Esophagus squamous epithelium (tissue), 5 donors: ENCODE measurements at places on chromosomes 13 and 19.

- no peak for DNase-seq
Observed at GRCh38 chr19:47006496-47006895, 13.1 kb upstream of the NPAS1 start.

GRCh38 chr13:73106513-73107178 lies 47.8 kb downstream of the KLF5 start:
- DNase-seq, result no peak

DNA sequence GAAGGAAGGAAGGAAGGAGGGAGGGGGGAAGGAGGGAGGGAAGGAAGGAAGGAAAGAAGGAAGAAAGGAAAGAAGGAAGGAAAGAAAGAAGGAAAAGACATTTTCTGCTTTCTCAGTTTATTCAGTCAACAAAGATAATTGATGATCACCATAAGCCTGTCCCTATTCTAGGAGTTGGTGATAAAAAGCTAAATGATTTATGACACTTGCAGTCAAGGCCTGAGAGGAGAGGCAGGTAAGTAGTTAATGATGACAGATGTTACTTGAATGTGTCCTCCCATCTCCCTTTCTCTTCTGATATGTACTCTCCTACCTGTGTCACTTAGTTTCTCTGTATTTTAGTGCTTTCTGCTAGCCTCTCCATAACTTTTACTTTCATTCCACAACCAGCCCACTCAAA lies 141.3 kb downstream of the SLITRK6 start:
- DNase-seq, result no peak

- no peak for DNase-seq
Observed at GRCh38 chr13:111249637-111250360, 70.6 kb upstream of the TEX29 start.

GRCh38 chr13:51154029-51154555 lies 43.0 kb upstream of the C13orf42 start:
- DNase-seq, result no peak

DNA sequence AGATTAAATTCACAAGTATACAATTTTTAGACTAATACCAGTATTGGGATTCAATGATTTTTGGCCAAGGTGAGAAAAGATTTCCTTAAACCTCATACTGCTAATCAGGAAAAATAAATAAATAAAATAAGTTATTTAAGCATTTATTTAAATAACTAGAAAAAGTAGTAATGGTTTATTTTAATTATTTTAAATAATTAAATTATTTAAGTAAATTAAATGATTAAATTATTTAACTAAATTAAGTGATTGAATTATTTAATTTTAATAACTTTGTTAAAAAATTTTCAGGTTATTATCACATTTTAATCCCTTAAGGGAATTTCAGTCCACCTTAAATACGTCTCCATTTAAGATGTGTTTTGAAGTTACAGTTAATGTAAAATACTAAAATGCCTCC lies 1831.5 kb upstream of the MIR17HG start:
- no peak for DNase-seq

DNA sequence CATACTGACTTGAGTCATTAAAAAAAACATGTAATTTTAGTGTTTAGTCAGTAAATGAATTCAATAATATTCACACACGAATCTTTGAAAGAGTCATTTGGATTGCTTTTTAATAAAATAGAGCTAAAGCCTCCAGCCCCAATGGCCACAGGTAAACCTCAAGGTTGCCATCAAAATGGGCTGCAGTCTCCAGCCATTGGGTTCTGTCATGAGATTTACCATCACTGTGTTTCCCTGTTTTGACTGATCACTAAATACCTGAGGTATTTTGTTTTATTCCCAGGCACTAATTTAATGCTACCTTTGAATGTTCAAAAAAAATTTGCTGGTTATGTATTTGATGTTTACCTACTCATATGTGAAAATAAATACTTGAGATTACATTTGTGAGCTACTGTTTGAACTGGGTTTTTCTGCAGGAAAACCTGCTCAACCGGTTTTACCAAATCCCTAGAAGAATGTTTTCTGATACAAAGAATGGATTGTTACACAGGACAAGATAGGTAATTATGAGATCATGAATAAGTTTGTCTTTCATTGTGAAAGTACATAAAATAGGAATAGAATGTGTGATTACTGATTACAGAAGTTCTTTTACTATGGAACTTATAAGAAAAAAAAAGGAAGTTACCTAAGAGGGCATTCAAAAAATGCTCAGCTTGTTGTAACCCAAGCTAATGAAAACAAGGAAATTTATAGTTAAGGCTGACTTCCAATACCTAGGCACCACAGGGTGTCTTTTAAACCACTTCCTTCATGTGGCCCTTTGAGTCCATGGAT lies 391.3 kb downstream of the EFNB2 start:
- DNase-seq, result no peak

GRCh38 chr19:38838986-38839761 lies 7.6 kb upstream of the ECH1 start:
- no peak for DNase-seq

DNA sequence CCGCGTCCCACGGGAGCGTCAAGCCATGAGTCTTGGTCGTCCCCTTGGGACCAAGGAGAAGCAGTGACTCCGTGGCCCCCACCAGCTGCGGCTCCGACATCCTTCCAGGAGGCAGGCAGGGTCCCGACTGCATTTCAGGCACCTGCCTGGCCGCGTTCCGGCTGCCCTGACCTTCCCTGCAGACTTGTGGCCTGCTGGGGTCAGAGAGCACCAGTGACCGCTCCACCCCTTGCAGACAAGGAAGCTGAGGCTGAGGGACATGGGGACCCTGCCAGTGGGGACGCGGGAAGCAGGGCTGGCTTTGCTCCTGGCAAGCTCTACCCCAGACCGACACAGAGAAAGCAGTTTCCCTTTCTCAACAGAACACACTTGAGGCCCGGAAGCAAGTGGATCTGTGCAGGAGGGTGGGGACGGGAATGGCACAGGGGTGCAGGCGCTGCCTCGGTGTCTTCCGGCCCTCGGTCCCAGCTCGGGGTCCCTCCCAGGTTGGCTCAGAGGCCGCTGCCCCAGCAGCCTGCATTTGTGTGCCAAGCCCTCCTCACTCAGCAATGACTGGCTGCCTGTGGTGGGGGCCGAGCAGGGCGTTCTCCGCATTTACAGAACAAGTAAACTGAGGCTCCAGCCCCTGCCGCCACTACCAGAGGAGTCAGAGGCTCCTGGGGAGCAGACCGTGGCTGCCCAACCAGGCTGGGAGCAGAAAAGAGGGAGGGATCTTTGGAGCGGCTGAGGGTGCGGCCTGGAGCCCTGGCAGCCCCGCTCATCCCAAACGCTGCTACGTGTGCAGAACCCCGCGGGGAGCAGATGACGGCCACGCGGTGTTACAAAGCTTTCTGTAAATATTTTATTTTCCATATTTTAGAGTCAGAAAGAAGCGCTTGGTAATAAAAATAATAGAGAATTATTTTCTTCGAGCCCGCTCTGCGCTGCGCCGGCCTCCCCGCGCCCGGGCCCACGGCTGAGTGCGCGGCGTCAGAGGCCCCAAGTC lies 43.9 kb downstream of the GAS6 start:
- DNase-seq, result no peak

DNA sequence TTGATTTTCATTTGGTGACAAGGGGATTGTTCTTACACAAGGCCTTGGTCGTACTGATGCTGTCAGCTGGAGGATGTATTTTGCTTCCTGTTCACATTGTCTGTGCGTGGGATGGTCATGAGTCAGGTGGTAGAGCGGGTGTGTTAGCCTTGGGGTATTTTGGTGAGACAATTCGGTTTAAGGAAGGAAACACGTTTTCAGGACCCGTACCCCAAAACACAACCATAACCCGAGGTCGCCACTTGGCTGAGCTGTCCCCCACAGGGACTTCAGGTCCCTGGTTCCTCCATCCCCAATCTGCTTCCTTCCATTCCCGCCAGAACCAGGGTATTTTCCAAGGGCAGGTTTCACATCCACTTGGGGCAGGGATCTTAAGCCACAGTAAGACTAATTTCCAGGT lies 15.0 kb downstream of the MYO9B start:
- no peak for DNase-seq

GRCh38 chr19:7685546-7686445 lies 5.2 kb downstream of the TRAPPC5 start:
- DNase-seq, result no peak

- DNase-seq, result no peak
Observed at GRCh38 chr19:39792999-39793546, 14.4 kb downstream of the LEUTX start.

DNA sequence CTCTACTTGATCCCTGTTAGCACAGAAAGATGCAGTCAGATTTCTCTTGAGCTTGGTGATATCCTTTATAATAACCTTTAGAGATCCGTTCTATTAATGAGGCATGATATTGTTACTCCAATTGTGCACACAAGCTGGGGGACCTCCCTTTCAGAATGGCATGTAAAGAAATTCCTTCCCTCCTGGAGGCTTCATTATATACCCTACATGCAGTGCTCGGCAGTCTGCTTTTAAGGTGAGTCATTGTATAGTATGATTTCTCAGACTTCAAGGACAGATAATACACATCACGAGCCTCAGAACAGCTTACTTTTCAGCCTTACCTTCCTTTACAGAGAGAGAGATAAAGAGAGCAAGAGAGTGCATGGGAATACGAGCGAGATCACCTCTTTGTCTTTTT lies 261.3 kb downstream of the ATP8A2 start:
- no peak for DNase-seq

GRCh38 chr13:50080911-50081678 lies 65.9 kb downstream of the KCNRG start:
- DNase-seq, result peak; percentile 14

GRCh38 chr13:113887700-113888201 lies 23.9 kb upstream of the GAS6 start:
- no peak for DNase-seq

- no peak for DNase-seq
Observed at GRCh38 chr19:19524053-19524452, 4.7 kb upstream of the YJEFN3 start.

DNA sequence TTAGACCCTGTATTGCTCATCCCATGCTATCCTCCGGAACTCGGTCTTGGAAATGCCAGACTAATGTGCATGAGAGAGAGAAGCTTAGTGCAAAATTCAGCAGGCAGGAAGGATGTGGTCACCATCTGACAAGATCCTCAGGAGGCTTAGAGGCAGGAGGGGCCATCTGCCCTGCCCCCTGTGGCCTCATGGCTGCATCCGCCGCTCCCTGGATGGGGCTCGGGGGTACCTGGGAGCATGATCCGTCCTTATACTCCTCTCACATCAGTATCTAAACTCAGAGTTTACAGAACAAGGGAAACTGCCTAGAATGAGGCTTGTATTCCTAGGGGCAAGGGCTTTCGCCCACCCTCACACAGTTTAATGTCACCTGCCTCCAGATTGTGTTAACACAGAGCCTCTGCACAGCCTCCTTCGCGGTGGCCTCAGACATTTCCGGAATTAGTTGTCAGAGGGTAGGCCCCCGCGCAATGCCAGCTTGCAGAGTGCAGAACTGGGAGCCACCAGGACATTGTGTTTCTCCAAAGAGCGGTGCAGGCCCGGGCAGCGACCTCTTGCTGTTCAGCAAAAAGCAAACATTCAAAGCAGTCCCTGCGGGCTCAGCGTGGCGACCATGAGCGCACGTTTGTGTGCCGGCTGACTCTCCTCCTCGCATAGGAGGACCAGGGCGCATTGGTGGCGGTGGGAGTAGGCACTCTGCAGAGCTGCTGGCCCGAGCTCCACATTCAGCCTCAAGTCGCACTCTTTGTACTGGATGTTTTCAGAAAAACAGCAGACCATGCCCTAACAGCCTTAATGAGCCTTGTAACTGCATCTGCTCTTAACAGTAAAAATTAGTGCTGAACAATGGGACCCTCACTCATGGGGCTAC lies 39.1 kb downstream of the GPR12 start:
- no peak for DNase-seq

- DNase-seq, result no peak
Observed at GRCh38 chr13:28313579-28313978, 175.2 kb downstream of the PAN3 start.

- DNase-seq, result no peak
Observed at GRCh38 chr13:101398920-101399319, 17.4 kb downstream of the NALCN start.

DNA sequence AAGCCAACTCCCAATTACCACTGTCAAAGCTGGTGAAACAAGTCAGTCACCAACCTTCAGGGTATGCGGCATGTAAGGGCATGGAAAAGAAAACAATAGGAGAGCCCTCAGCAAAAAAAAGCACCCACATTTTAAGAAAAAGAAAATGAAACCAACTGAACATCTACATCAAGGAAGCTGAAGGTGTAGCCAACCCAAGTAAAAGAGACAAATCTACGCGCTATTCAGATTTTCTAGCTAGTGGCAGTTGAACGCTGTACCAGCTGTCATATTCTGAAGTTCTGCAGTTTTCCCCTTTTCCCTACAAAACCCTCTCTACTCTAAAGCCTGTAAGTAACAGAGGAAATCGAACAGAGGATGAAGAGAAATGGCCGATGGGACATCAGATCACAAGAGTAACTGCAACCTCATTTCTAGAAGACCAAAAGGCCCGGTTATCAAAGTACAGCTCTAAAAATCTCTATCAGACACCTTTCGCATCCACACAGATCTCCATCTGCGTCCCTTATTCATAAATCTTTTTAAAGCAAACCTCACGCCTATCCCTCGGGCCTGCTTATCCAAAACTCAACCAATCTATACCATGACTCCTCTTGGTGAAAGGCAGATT lies 1.4 kb downstream of the MYCBP2 start:
- DNase-seq, result no peak

GRCh38 chr19:50172726-50173125 lies 9.6 kb upstream of the IZUMO2 start:
- DNase-seq, result no peak

- DNase-seq, result no peak
Observed at GRCh38 chr13:29800687-29801086, 49.7 kb downstream of the UBL3 start.

- DNase-seq, result no peak
Observed at GRCh38 chr19:43656436-43656835, 13.5 kb downstream of the PLAUR start.

- no peak for DNase-seq
Observed at GRCh38 chr19:55452749-55453346, 8.6 kb downstream of the ISOC2 start.

DNA sequence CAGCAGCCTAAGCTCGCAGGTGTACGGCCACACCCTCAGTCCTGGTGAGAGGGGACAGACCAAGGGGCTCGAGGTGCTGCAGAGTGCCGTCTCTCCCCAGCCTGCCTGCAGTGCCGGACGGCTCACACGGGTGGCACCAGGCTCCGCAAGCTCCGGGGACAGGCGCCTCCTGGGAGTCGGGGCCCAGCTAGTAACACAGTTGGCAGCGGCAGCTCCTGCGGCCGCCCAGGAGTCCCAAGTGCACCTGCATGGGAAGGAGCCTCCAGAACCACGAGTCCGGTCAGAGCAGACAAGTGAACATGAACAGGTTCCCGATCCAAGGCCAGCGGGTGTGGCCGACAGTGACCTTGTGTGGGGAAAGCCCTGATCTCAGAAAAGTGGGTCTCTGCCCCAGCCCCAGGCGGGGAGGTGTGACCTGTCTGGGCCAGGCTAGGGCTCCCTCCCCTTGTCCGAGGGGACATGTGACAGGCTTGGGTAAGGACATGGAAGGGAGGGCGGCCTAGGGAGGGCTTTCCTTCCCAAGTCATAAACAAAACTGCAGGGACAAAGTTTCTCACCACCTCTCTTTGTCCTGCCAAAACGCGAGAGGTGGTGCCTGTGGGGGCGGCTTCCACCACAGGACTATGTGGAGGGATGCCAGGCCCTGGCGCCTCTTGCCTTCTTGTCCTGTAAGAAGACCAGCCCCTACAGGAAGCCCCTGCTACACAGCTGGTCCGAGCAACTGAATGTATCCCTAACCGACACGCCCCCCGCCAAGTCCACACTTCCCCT lies 46.5 kb downstream of the MLLT1 start:
- DNase-seq, result no peak
